ENCODE measurements at places on chromosomes 7 and 10. TPM values are rescaled to one million over a fixed set of nuclear protein-coding genes. Genes with fewer than 3 reads are reported as not detected.

GRCh38 chr10:107847620-107848019 is 683.1 kb upstream of the SORCS1 start:
- no peak for DNase-seq

- DNase-seq: no peak
Measured at GRCh38 chr10:130282492-130283218, 146.5 kb downstream of the GLRX3 start.

GRCh38 chr10:28293236-28294168 is 9.4 kb downstream of the MPP7 start:
- DNase-seq: no peak

MINDY3 gene
- total RNA-seq: 21.2 TPM

CDH23 gene
- total RNA-seq: 0.21 TPM

DNA sequence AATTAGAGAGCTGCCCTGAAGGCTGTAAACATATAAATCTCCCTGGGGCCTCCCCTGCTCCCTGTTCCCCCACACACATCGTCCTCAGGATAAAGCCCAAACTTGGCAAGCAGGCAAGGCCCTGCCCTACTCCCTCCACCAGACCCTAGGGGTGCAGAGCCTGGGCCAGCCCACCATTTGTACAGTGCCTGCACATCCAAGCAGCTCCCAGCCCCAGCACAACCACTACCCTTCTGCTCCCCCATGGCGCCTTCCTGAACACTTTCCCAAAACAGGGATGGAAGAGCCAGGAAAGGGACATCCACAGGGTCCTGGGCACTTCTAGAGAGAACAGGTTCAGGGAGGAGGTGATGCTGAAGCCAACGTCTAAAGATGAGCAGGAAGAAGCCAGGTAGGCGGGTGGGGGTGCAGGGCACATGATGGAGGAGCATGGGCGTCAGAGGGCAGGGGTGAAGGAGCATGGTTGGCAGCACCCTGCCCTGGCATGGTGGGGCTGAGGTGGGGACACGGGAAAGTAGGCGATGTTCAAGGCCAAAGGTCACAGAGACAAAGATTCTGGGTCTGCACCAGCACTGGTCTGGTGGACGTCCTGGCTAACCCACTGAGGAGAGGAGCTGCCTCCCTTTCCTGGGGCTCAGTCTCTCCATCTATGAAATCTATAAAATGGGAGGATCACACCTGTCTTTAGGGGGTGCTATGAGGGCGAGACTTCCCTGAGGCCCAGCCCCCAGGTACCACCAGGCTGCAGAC is 140.6 kb downstream of the ARHGAP22 start:
- DNase-seq: no peak

Data from Daoy (cell line).